ENCODE measurements at places on chromosomes 5 and 9. TPM values are rescaled to one million over a fixed set of nuclear protein-coding genes. Genes with fewer than 3 reads are reported as not detected.

GRCh38 chr9:32725066-32725860 lies 58.1 kb upstream of the TMEM215 start:
- no peak for DNase-seq

- DNase-seq: no peak
Observed at GRCh38 chr9:125630436-125630835, 76.6 kb downstream of the MAPKAP1 start.

- DNase-seq: no peak
Observed at GRCh38 chr5:32273821-32274220, 38.9 kb downstream of the MTMR12 start.

DNA sequence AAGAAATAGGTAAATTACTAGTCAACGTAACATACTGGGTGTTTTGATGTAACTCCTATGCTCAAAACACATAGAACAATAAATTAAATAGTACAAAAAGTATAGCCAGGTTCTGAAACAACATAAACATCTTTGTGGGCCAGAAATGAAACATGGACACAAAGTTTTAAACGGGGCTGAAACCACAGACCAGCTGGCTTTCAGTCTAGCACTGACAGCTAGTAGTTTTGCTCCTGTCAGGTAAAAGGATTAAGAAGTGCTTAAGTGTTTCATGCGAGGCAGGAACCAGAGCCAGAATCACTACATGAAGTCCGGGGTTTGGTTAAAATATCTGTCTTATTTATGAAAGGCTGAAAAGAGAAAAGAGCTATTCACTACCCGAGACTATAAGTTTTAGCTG lies 19.5 kb downstream of the DCAF10 start:
- DNase-seq: no peak

DNA sequence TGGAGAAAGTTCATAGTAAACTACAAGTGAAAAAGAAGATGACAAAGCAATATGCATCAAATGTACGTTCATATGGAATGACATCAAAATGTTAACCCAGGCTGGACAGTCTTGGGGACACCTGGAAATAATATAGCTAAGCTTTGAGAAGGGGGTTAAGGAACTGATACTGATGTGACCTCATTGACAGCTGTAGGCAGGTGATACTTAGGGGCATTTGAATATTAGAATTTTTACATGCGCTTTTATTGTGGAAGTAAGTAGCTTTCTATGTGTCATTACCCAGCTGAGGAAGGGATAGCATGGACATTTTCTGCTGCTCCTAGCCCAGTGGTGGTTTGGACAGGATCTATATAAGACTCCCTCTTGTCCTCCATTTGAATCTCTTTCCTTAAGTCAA lies 299.7 kb downstream of the CWC27 start:
- no peak for DNase-seq

GRCh38 chr5:146474065-146474464 lies 26.9 kb downstream of the TCERG1 start:
- no peak for DNase-seq

DNA sequence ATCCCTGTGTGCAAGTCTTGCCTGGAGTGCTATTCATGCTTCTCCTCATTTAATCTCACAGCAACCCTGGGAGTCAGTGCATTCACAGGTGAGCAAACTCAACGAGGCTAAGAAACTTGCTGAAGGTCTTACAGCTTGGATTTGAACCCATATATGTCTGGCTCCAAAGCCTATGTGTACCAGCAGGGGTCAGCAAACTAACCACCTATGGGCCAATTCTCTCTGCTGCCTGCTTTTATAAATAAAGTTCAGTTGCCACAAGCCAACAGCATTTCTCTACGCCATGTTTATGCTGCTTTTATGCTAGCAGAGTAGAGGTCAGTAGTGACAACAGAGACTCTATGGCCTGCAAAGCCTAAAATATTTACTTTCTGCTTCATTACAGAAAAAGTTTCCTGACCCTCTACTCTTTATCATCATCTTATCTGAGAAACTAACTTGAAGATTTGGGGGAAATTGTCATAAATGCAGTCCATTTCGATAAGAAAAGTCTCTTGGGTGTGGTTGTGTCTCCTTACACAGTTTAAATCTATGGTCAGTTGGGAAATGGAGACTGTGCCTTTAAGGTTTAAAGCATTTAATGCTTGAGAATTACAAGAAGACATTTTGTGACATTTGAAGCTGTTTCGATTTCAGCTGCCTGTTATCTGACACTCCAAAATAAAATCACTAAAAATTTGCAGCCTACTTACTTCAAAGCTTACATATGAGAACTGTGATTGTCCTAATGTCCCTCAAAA lies 137.7 kb downstream of the PRELID2 start:
- peak; percentile 47 for DNase-seq

- DNase-seq: no peak
Observed at GRCh38 chr9:72839085-72839484, 113.8 kb downstream of the ALDH1A1 start.

The SPATA31A3 gene
- total RNA-seq: not detected

DNA sequence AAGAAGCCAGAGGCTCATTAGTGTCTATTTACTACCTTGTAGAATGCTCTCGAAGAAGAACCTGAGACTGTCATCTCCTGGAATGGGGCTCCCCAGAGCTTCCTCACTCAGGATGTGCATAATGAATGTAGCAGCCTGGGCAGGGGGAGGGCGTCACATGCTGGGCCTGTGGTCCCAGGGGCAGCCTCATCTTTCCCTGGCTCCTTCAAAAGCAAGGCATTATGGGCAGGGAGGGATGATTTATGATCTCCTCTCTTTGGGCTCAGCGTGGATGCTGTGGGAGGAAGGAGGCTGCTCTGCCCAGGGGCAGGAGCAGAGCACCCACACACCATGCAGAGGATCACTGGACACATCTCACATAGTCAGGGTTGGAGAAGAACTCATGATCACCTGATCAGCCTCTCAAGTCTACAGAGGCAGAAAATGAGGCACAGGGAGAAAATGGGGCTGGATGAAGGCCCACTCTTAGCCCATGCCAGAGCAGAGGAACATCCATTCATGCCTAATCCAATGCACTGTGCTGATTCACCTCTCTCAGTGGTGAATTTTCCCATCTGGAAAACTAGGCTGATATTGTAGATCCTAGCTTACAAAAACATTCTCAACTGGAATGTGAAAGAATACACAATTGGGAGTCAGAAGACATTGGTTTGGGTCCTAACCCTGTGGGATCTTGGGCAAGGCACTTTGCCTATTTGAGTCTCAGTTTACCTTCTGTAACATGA lies 173.7 kb downstream of the CARTPT start:
- DNase-seq: no peak

DNA sequence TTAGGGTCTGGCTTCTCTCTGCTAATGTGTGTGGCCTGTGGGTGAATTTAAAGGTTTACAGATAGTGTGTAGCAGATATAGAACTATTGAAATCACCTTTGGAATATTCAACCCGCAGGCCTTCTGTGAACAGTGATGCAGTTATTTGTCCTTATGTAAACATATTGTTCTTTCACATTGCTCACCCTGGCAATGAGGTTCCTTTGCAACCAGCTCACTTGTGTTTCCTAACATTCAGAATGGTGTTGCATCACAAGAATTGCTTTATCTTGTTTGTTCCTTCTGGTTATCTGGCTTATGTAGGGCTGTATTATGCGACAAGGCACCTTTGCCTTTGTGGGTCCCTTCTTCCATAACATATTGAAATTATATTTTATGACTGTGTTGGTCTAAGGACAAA lies 370.3 kb downstream of the NNT start:
- DNase-seq: no peak

DNA sequence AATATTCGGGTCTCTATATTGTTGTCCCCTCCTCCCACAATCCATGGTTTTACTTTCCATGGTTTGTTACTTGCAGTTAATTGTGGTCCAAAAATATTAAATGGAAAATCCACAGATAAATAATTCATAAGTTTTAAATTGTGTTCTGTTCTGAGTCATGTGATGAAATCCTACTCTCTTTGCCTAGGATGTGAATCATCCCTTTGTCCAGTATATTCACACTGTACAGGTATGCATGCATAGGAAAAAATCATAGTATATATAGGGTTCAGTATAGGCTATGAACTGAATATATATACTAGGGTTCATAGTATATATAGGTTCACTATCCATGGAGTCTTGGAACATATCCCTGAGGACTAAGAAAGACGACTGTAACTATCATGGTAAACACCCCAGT lies 19.6 kb downstream of the INSYN2B start:
- no peak for DNase-seq

The OTP gene
- not detected for total RNA-seq

GRCh38 chr5:172644711-172645110 lies 3.6 kb downstream of the NEURL1B start:
- DNase-seq: peak; percentile 51

GRCh38 chr5:2529371-2530092 lies 221.9 kb downstream of the IRX2 start:
- DNase-seq: no peak

The ARHGEF37 gene
- total RNA-seq: 1.7 TPM

DNA sequence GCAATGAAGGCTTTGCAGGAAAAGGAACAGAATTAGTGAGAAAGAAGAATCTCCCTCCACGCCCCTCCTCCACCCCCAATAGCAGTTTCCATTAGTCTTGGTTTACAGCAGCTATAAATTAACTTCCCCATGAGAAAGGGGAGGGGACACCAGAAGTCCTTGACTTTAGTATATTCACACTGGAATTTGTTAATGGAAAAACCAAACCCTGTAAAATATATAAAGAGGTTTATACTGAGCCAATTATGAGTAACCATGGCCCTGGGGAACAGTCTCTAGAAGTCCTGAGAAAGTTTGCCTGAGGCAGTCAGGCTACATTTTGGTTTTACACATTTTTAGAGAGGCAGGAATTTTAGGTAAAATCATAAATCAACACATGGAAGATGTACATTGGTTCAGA lies 88.5 kb downstream of the ALDH1A1 start:
- DNase-seq: no peak

GRCh38 chr5:140362311-140362710 lies 2.3 kb downstream of the SLC4A9 start:
- no peak for DNase-seq

The MLANA gene
- total RNA-seq: not detected

The PDLIM4 gene
- 8.3 TPM for total RNA-seq

GRCh38 chr5:179314606-179315355 lies 30.5 kb downstream of the ADAMTS2 start:
- DNase-seq: no peak

- DNase-seq: no peak
Observed at GRCh38 chr5:151140686-151141459, 16.7 kb downstream of the ANXA6 start.

- no peak for DNase-seq
Observed at GRCh38 chr5:67902497-67902830, 313.1 kb upstream of the PIK3R1 start.

The BSPRY gene
- 0.25 TPM for total RNA-seq

- DNase-seq: no peak
Observed at GRCh38 chr5:131513780-131514179, 121.2 kb downstream of the RAPGEF6 start.

GRCh38 chr5:170216257-170216864 lies 16.4 kb upstream of the C5orf58 start:
- peak; percentile 83 for DNase-seq

GRCh38 chr5:170634256-170634990 lies 130.6 kb downstream of the KCNIP1 start:
- no peak for DNase-seq

All from neural progenitor cell (in vitro differentiated cells).